ENCODE measurements at places on chromosomes 13 and 19. TPM values are rescaled to one million over a fixed set of nuclear protein-coding genes. Genes with fewer than 3 reads are reported as not detected.

GRCh38 chr13:112938680-112939079, 30.3 kb upstream of the MCF2L start:
- DNase-seq, result no peak
- H3K36me3 ChIP-seq, result no peaks in the 10 kb centered on the region
- peaks cover 6% of the 10 kb centered on the region for H3K4me1 ChIP-seq

- peak overlapping the region; percentile 82 for H3K27ac ChIP-seq
- peaks cover 33% of the 10 kb centered on the region for H3K4me1 ChIP-seq
- H3K36me3 ChIP-seq, result peaks cover 52% of the 10 kb centered on the region
- peak; percentile 91 for DNase-seq
These were observed 13.8 kb downstream of the SH2D3A start for GRCh38 chr19:6753178-6754031.

DNA sequence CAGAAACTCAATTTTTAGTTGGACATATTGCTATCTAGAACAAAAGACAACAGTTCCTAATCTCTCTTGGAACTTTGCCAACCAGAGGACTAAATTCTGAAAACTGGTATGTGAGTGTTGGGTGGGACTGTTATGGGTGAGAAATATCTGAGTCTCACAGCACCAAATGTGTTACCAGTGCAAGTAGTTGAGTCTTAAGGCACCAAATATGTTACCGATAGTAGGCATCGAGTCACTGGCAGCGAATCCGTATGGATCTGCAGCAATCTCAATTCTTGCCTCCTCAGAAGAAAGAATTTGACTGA, 575.2 kb downstream of the DACH1 start:
- H3K27me3 ChIP-seq, result no peaks in the 10 kb centered on the region
- peaks cover 18% of the 10 kb centered on the region for H3K4me1 ChIP-seq
- peaks cover 2% of the 10 kb centered on the region for H3K36me3 ChIP-seq
- H3K27ac ChIP-seq, result peak overlapping the region; percentile 85
- no peak for DNase-seq
- H3K4me3 ChIP-seq, result no peak overlapping the region

DNA sequence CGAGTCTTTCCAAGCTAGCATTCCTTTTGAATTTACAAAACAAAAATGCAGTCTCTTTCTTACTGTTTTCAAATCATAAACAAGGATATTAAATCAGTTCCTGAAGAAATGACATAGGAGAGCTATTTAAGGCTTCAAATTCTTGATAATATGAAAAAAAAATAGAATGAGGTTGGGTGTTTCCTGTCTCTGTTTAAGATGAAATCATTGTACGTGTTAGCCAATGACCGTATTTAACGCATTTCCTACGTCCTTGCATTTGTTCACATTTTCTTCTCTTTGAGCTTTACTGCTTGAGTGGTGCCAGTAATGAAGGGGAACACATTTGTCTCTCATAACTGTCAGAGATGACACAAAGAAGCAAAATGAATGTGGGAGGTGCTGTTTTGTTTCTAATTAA, 821.3 kb downstream of the DIAPH3 start:
- no peaks in the 10 kb centered on the region for H3K27me3 ChIP-seq
- H3K4me1 ChIP-seq, result no peaks in the 10 kb centered on the region
- H3K36me3 ChIP-seq, result no peaks in the 10 kb centered on the region
- H3K4me3 ChIP-seq, result no peak overlapping the region

GRCh38 chr19:55671054-55671378, 4.0 kb upstream of the EPN1 start:
- no peak for DNase-seq
- peaks cover 76% of the 10 kb centered on the region for H3K36me3 ChIP-seq
- no peaks in the 10 kb centered on the region for H3K27me3 ChIP-seq
- H3K4me1 ChIP-seq, result peaks cover 32% of the 10 kb centered on the region
- H3K4me3 ChIP-seq, result no peak overlapping the region
- H3K27ac ChIP-seq, result no peak overlapping the region

Gene ZNF560
- total RNA-seq, result 0.15 TPM

Gene TINCR
- total RNA-seq, result 1.00 TPM

DNA sequence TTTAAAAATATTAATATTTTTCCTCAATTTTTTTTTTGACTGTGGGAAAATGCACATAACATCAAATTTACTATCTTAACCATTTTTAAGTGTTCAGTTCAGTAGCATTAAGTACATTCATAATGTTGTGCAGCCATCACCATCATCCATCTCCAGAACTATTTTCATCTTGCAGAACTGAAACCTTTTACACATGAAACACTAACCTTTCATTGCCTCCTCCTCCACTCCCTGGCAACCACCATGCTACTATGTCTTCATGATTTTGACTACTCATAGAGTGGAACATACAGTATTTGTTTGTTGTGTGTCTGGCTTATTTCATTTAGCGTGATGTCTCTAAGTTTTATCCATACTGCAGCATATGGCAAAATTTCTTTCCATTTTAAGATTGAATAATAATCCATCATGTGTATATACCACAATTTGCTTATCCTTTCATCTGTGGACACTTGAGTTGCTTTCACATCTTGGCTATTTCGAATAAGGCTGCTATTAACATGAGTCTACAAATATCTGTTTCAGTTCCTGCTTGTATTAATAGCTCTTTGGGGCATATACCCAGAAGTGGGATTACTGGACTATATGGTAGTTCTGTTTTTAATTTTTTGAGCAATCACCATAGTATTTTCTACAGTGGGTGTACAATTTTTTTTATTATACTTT, 376.4 kb downstream of the MTUS2 start:
- H3K27ac ChIP-seq, result no peak overlapping the region
- DNase-seq, result no peak
- no peak overlapping the region for H3K4me3 ChIP-seq
- no peaks in the 10 kb centered on the region for H3K36me3 ChIP-seq
- peaks cover 15% of the 10 kb centered on the region for H3K4me1 ChIP-seq

GRCh38 chr13:58953638-58954037, 1210.1 kb downstream of the DIAPH3 start:
- no peak overlapping the region for H3K27ac ChIP-seq
- peaks cover 23% of the 10 kb centered on the region for H3K4me1 ChIP-seq
- H3K4me3 ChIP-seq, result no peak overlapping the region
- H3K36me3 ChIP-seq, result no peaks in the 10 kb centered on the region

DNA sequence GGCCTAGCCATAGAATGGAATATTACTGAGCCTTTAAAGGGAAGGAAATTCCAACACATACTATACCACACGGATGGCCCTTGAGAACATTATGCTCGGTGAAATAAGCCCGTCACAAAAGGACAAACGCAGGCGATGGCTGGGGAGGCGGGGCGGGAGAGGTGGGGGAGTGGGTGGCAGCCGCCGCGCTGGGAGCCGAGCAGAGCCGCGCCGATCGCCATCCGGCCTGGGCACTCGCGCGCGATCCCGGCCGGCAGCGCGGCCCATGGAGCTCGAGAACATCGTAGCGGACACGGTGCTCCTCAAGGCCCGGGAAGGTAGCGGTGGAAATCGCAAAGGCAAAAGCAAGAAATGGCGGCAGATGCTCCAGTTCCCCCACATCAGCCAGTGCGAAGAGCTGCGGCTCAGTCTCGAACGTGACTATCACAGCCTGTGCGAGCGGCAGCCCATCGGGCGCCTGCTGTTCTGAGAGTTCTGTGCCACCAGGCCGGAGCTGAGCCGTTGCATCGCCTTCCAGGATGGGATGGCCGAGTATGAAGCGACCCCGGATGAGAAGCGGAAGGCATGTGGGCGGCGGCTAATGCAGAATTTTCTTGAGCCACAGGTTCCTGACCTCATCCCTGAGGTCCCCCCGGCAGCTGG, 140.1 kb downstream of the ZDHHC20 start:
- H3K27ac ChIP-seq, result no peak overlapping the region
- H3K36me3 ChIP-seq, result no peaks in the 10 kb centered on the region
- no peaks in the 10 kb centered on the region for H3K27me3 ChIP-seq

- H3K36me3 ChIP-seq, result no peaks in the 10 kb centered on the region
- no peak for DNase-seq
- no peak overlapping the region for H3K27ac ChIP-seq
- H3K4me3 ChIP-seq, result no peak overlapping the region
These were observed 1.1 kb downstream of the KIR3DL2 start for GRCh38 chr19:54851353-54851752.

Gene NPAS1
- 1.3 TPM for total RNA-seq

GRCh38 chr13:91101381-91101780, 246.1 kb upstream of the MIR17HG start:
- no peaks in the 10 kb centered on the region for H3K36me3 ChIP-seq
- no peak overlapping the region for H3K27ac ChIP-seq
- H3K4me1 ChIP-seq, result no peaks in the 10 kb centered on the region
- H3K27me3 ChIP-seq, result no peaks in the 10 kb centered on the region

DNA sequence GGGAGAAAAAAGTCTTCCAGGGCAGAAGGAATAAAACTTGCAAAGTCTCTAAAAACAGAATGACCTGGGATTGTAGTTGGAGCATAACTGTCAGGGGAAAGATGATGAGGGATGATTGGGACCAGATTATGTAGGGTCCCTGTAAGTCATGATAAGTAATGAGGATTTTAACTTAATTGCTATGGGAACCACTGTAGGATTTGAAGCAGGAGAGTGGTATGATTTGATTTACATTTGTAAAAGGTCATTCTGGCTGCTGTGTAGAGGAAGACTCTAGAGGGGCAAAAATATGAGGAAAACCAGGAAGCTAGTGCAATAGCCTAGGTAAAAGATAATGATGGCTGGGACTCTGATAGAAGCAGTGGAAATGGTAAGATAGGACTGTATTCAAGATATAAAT, 900.2 kb downstream of the DIAPH3 start:
- H3K27me3 ChIP-seq, result no peaks in the 10 kb centered on the region
- H3K4me3 ChIP-seq, result no peak overlapping the region
- H3K27ac ChIP-seq, result no peak overlapping the region
- no peaks in the 10 kb centered on the region for H3K4me1 ChIP-seq
- H3K36me3 ChIP-seq, result no peaks in the 10 kb centered on the region

DNA sequence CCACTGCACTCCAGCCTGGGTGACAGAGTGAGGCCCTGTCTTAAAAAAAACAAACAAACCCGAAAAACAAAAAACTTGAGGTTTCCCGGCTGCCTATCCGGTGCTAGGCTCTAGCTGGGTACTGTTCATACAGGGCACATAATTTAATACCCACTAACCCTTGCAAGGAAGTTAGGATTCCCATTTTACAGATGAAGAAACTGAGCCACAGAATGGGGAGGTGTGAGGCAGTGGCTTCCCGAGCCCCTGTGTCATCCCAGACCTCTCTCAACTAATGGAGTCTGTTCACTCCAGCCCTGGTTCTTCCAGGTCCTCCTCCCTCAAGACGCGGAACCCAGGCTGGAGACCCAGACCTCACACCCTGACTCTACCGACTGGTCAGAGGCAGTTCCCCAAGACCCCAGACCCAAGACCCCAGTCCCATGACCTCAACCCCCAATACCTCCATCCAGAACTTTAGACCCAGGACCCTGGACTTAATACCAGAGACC, 576 bp downstream of the APBA3 start:
- no peaks in the 10 kb centered on the region for H3K27me3 ChIP-seq
- H3K36me3 ChIP-seq, result peaks cover 41% of the 10 kb centered on the region
- peak overlapping the region; percentile 91 for H3K27ac ChIP-seq
- peaks cover 38% of the 10 kb centered on the region for H3K4me1 ChIP-seq

Gene IRS2
- total RNA-seq, result 4.2 TPM

Gene SIGLEC8
- not detected for total RNA-seq

DNA sequence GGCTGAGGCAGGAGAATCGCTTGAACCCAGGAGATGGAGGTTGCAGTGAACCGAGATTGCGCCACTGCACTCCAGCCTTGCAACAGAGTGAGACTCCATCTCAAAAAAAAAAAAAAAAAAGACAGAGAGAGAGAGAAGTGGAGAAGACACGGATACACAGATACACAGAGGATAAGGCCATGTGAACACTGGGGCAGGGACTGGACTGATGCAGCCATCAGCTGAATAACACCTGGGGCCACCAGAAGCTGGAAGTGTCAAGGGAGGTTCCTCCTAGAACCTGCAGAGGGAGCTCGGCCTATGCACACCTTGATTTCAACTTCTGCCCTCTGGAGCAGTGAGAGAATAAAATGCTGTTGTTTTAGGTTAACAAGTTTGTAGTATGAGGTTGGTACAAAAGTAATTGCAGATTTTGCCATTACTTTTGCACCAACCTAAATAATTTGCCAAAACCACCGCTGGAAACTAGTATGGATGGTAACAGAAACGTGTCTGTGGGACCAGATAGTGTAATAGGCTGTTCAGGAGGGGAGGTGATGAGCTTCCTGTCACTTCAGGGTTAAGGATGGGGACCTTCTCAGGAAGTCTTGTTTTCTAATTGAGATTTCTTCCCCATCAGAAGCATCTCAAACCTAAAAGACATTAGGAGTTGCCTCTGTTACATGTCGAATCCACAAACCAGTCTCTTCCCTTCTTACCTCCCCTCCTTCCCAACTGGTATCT, 36.4 kb upstream of the IGSF23 start:
- no peak overlapping the region for H3K4me3 ChIP-seq
- no peaks in the 10 kb centered on the region for H3K4me1 ChIP-seq
- DNase-seq, result no peak
- H3K27me3 ChIP-seq, result peaks cover 7% of the 10 kb centered on the region
- no peak overlapping the region for H3K27ac ChIP-seq

- no peak overlapping the region for H3K4me3 ChIP-seq
- H3K27ac ChIP-seq, result no peak overlapping the region
- H3K4me1 ChIP-seq, result peaks cover 8% of the 10 kb centered on the region
- no peaks in the 10 kb centered on the region for H3K27me3 ChIP-seq
- no peak for DNase-seq
These were observed 23.2 kb downstream of the KDM4B start for GRCh38 chr19:4991996-4992698.

DNA sequence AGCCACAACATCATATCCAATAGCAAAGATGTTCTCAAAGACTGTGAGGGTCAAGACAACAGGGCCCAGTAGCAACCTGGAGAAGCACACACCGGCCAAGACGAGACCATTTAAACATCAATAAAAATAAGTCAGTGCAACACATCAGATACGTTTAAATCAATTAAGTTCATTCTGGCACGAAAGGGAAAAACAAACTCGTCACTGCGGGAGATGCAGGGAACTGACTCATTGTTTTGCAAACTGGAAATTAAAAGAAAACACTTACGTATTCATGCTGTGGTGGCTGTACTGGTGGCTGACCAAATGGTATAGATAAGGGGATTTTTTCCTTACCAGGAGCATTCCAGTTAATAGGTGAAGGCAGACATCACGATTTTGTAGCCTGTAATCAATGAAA, 26.3 kb upstream of the SLC15A1 start:
- no peaks in the 10 kb centered on the region for H3K4me1 ChIP-seq
- no peak overlapping the region for H3K27ac ChIP-seq
- peaks cover 9% of the 10 kb centered on the region for H3K27me3 ChIP-seq
- no peak overlapping the region for H3K4me3 ChIP-seq
- DNase-seq, result no peak
- no peaks in the 10 kb centered on the region for H3K36me3 ChIP-seq

- peak overlapping the region; percentile 53 for H3K4me3 ChIP-seq
- peaks cover 12% of the 10 kb centered on the region for H3K4me1 ChIP-seq
- no peak overlapping the region for H3K27ac ChIP-seq
These were observed 54.7 kb downstream of the ZNF787 start for GRCh38 chr19:56066152-56067023.

Gene MAN2B1
- 291 TPM for total RNA-seq

- no peak overlapping the region for H3K4me3 ChIP-seq
- no peaks in the 10 kb centered on the region for H3K4me1 ChIP-seq
- H3K27me3 ChIP-seq, result no peaks in the 10 kb centered on the region
- no peak overlapping the region for H3K27ac ChIP-seq
- no peak for DNase-seq
These were observed 607.1 kb downstream of the DCT start for GRCh38 chr13:93872376-93872775.

- H3K27me3 ChIP-seq, result no peaks in the 10 kb centered on the region
- DNase-seq, result no peak
- H3K36me3 ChIP-seq, result peaks cover 6% of the 10 kb centered on the region
- H3K4me1 ChIP-seq, result no peaks in the 10 kb centered on the region
These were observed 22.7 kb upstream of the ASF1B start for GRCh38 chr19:14159059-14159458.

- H3K4me3 ChIP-seq, result no peak overlapping the region
- H3K36me3 ChIP-seq, result peaks cover 23% of the 10 kb centered on the region
- no peaks in the 10 kb centered on the region for H3K4me1 ChIP-seq
- DNase-seq, result no peak
- H3K27ac ChIP-seq, result no peak overlapping the region
These were observed 60.1 kb downstream of the PEPD start for GRCh38 chr19:33461256-33462111.

Gene ZNF541
- total RNA-seq, result not detected

Data from activated B cell treated with CpG ODN at 0.5 μM for 24 hours (primary cell).